ENCODE measurements at places on chromosomes 1 and 21.

GRCh38 chr1:27571439-27572018 is 32.4 kb downstream of the AHDC1 start:
- peaks cover 20% of the 10 kb centered on the region for H3K4me1 ChIP-seq

DNA sequence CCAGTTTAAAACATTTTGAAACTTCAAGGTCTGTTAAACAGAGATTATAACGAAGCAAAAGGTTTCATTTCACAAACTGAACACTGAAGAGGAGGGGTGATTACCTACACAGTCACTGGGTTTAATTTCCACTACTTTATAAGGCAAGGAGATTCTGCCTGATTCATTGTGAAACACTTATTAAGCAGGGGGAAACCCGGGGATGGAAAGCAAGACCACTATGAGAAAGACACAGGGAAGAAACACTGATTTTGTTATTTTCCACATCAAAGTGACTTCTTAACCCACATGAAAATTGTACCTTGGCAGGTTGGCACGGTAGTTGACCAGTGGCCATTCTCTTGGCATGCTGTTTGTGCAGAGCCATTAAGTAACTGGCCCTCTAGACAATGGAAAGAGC is 8.1 kb upstream of the F5 start:
- DNase-seq: no peak
- H3K4me3 ChIP-seq: no peak overlapping the region
- H3K36me3 ChIP-seq: no peaks in the 10 kb centered on the region

GRCh38 chr1:98325646-98326440 is 335.7 kb upstream of the SNX7 start:
- no peaks in the 10 kb centered on the region for H3K36me3 ChIP-seq
- DNase-seq: no peak
- peaks cover 7% of the 10 kb centered on the region for H3K4me1 ChIP-seq
- H3K27me3 ChIP-seq: no peaks in the 10 kb centered on the region
- H3K27ac ChIP-seq: no peak overlapping the region
- no peak overlapping the region for H3K4me3 ChIP-seq

DNA sequence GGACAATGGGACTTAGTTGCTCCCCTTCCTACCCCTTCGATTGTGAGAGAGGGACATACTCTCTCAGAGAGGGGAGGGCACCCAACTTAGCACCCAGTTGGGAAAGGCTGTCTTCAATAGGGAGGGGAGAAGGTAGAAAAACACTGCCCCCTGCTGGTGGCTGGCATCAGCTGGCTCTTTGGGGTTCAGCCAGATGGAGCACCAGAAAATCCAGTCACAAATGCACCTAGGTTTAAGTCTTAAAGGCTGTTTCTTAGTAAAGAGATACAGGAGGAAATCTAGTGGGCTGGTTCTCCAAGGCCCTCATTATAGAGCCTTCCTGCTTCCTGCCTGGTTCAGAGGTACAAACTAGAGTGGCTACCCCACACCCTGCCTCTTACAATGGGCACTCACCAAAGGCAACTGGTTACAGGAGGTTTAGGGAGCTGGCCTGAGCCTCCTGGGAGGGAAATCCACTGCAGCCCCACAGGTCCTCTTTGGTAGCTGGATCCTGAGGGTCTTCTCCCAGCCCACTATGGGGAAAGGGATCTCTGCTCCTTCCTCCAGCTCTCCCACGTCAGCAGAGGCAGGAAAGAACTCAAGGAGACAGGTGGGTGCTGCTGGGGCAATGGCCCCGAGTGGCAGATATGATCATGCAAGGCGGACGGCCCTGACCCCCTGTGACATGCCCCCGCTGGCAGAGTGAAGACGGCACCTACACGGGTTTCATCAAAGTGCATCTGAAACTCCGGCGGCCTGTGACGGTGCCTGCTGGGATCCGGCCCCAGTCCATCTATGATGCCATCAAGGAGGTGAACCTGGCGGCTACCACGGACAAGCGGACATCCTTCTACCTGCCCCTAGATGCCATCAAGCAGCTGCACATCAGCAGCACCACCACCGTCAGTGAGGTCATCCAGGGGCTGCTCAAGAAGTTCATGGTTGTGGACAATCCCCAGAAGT is 28.3 kb downstream of the EIF2D start:
- DNase-seq: peak; percentile 63
- H3K4me1 ChIP-seq: peaks cover 51% of the 10 kb centered on the region
- H3K36me3 ChIP-seq: peaks cover 60% of the 10 kb centered on the region
- no peaks in the 10 kb centered on the region for H3K27me3 ChIP-seq
- H3K27ac ChIP-seq: peak overlapping the region; percentile 93

DNA sequence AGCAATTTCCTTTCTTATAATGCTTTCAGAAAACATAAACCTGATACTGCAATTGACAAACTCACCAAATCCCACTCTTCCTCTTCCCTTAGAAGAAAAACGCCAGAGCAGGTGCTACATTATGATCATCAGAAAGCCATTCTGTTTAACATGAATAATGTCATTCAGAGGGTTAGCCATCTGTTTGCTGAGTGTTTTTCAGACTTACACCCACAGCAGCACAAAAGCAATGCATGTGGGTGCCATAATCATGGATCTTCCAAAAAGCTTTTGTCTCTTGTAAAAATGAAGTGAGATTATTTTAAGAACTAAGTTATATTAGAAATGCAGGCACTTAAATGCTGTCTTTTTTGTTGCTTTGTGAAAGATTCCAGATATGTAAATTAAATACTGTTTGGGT is 204.6 kb upstream of the TMPRSS15 start:
- no peak overlapping the region for H3K27ac ChIP-seq
- H3K36me3 ChIP-seq: no peaks in the 10 kb centered on the region
- no peak overlapping the region for H3K4me3 ChIP-seq
- no peaks in the 10 kb centered on the region for H3K4me1 ChIP-seq
- DNase-seq: no peak
- H3K27me3 ChIP-seq: no peaks in the 10 kb centered on the region

- peaks cover 69% of the 10 kb centered on the region for H3K36me3 ChIP-seq
- no peak overlapping the region for H3K4me3 ChIP-seq
- H3K4me1 ChIP-seq: no peaks in the 10 kb centered on the region
- no peaks in the 10 kb centered on the region for H3K27me3 ChIP-seq
Observed at GRCh38 chr1:223765036-223765718, 52.8 kb downstream of the CAPN2 start.

- H3K4me3 ChIP-seq: peak overlapping the region; percentile 70
- DNase-seq: no peak
- H3K27me3 ChIP-seq: no peaks in the 10 kb centered on the region
- peaks cover 3% of the 10 kb centered on the region for H3K4me1 ChIP-seq
Observed at GRCh38 chr1:40257313-40257687, 736 bp upstream of the ZMPSTE24 start.

DNA sequence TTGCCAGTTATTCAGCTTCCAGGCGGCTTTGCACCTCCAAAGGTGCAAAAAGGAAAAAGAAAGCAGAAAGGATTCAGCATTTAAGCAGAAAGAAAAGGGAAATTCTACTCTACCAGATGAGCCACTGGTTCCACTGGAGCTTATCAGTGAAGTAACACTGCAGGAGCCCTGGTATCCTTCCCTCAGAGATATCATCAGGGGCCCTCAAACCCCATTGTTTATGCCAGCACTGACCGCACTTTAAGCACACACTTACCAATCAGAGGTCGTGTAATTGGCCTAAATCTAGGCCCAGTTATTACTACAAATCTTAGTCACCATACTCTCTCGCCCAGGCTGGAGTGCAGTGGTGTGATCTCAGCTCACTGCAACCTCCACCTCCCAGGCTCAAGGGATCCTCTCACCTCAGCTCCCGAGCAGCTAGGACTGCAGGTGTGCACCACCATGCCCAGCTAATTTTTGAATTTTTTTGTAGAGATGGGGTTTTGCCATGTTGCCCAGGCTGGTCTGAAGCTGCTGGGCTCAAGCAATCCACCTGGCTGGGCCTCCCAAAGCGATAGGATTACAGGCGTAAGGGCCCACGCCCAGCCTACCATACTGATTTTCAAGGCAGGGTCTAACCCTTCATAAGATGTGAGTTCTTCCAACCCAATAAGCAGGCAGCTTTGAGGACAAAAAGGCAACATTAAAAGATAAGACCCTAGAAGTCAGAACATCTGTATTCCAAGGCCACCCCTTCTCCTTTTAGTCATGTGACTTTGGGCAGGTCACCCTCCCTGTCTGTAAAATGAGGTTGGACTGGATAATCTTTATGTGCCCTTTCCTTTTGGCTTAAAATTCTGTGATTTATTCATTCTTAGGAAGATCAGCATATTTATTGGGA is 125.3 kb downstream of the SYT2 start:
- peaks cover 3% of the 10 kb centered on the region for H3K36me3 ChIP-seq
- no peak for DNase-seq
- H3K27me3 ChIP-seq: no peaks in the 10 kb centered on the region
- no peak overlapping the region for H3K27ac ChIP-seq
- no peak overlapping the region for H3K4me3 ChIP-seq

- peak overlapping the region; percentile 87 for H3K4me3 ChIP-seq
- no peak for DNase-seq
- no peaks in the 10 kb centered on the region for H3K27me3 ChIP-seq
Observed at GRCh38 chr1:200302921-200303290, 106.9 kb downstream of the ZNF281 start.

- H3K27ac ChIP-seq: no peak overlapping the region
- no peaks in the 10 kb centered on the region for H3K4me1 ChIP-seq
- no peaks in the 10 kb centered on the region for H3K27me3 ChIP-seq
- no peak overlapping the region for H3K4me3 ChIP-seq
- no peaks in the 10 kb centered on the region for H3K36me3 ChIP-seq
Observed at GRCh38 chr21:43767498-43767983, 8.6 kb downstream of the CSTB start.

DNA sequence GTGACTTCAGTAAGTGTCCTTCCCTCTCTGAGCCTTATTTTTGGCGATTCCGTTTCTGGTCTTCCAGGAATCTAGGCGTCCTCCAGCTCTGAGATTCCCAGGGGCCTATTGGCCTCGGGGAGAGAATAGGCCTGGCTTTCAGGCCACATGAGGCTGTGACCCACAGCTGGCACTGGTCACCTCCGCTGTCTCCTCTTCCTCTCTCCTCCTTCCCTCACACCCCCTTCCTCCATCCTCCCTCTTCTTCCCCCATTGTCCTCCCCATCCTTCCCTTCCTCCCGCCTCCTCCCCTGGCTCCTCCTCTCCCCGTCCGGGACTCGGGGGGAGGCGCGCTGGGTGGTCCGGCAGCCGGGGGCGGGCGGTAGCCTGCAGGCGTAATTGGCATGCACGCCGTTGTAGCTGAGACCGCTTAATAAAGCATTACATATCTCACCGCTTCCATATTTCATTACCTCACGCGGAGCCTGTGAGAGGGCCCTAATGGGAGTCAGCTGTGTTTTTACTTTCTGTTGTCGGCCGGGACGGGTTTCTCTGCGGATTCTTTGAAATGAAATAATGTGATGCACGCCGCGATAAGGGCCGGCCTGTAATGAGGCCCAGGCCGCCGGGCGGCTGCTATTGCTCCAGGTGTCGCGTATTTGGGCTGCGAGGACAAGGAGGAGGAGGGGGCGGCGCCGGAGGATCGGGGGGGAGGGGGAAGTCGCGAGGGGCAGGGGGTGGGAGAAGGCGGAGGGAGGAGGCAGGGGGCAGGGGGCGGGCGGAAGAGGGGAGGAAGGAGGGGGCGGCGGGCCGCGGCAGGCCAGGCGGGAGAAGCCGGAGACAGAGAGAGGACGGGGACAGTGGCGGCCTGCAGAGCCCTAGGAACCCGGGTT is 95.3 kb downstream of the FOXD2 start:
- H3K36me3 ChIP-seq: no peaks in the 10 kb centered on the region
- H3K27ac ChIP-seq: no peak overlapping the region
- no peaks in the 10 kb centered on the region for H3K4me1 ChIP-seq
